ENCODE measurements at places on chromosomes 3 and 15. TPM values are rescaled to one million over a fixed set of nuclear protein-coding genes. Genes with fewer than 3 reads are reported as not detected.

DNA sequence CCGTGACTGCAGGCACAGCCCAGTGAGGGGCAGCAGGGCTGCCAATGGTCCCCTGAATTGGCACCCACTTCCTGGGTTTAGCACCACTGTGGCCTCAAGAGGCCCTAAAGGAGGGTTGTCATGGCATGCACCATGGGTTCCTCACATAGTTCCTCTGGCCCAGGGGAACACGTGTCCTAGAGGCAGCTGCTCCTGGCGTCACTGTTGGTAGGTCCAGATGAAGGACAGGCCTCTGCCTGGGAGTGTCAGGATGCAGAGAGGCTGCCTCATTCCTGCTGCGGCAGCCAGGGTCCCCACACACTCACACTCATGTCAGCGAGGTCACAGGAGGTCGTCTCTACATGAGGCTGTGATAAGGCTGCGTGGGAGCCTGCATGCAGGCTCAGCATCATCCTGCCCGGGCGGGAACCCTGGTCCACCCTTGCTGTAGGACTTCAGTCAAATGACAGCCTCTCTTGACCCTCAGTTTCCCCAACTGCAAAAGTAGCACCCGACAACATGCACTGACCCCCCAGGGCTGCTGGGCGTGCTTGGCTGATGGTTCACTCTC lies 26.1 kb upstream of the SFMBT1 start:
- peak overlapping the region; percentile 73 for H3K4me3 ChIP-seq
- DNase-seq, result peak; percentile 3
- H3K27ac ChIP-seq, result peak overlapping the region; percentile 79
- no peaks in the 10 kb centered on the region for H3K27me3 ChIP-seq
- peaks cover 19% of the 10 kb centered on the region for H3K4me1 ChIP-seq
- no peaks in the 10 kb centered on the region for H3K36me3 ChIP-seq

- H3K27me3 ChIP-seq, result no peaks in the 10 kb centered on the region
- DNase-seq, result no peak
- no peak overlapping the region for H3K4me3 ChIP-seq
- H3K27ac ChIP-seq, result peak overlapping the region; percentile 49
- H3K4me1 ChIP-seq, result peaks cover 27% of the 10 kb centered on the region
- H3K36me3 ChIP-seq, result no peaks in the 10 kb centered on the region
Measured at GRCh38 chr3:4986175-4986781, 7.0 kb downstream of the BHLHE40 start.

DNA sequence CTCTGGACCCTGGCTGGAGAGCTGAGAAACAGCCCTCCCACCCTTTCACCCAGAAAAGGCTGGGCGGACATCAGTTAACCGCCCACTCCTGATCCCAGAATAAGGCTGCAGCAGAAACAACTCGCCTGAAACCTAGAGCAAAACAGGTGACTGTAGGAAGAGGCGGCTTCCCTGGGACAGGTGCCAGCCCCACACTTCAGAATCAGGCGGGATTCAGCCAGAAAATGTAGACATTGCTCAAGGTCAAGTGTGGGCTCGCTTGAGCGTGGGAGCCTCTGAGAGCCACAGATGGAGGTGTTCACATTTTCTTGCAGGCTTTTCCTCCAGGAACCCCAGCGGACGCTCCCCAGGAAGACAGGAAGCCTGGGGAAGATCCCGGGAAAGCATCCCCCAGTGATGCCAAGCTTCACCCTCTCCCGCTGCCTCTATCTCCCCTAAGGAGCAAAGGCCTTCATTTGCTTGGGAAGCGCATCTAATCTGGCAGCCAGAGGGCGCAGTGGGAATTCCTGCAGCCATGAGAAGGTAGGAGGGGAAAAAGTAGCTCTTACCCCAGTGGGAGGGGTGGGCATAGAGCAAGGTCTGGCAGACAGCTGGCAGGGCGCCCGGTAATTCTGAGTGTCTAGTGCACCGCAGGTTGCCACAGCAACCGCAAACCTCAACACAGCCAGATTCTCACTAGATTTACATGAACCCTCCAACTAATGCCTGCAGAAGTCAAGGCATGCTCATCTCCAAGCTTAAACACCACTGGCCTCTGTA lies 77.7 kb downstream of the OCA2 start:
- H3K36me3 ChIP-seq, result no peaks in the 10 kb centered on the region
- no peak overlapping the region for H3K27ac ChIP-seq
- DNase-seq, result no peak
- no peaks in the 10 kb centered on the region for H3K4me1 ChIP-seq
- H3K4me3 ChIP-seq, result no peak overlapping the region

- peak overlapping the region; percentile 81 for H3K4me3 ChIP-seq
- H3K36me3 ChIP-seq, result no peaks in the 10 kb centered on the region
- no peaks in the 10 kb centered on the region for H3K27me3 ChIP-seq
- H3K4me1 ChIP-seq, result peaks cover 66% of the 10 kb centered on the region
- H3K27ac ChIP-seq, result peak overlapping the region; percentile 93
- DNase-seq, result peak; percentile 30
Measured at GRCh38 chr3:45993421-45994027, 2.1 kb downstream of the FYCO1 start.

DNA sequence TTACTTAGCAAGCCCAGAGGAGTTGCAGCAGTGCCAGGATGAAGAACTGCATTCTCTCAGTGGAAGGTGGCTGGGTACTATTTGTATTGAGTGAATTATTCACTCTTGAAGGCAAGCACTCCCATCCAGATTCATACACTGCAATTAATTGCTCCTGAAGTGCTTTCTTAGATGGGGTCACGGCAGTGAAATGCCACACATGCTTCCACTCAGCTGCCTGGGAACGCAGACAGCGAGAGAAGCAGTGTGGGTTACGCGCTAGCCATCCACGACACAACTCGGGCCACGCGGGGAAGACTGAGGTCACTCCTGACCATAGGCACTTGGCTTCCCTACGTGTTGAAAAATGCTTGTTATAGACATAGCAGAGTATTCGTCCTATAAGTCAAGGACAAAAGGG lies 30.8 kb upstream of the LMCD1 start:
- no peaks in the 10 kb centered on the region for H3K36me3 ChIP-seq
- no peak overlapping the region for H3K27ac ChIP-seq
- no peaks in the 10 kb centered on the region for H3K4me1 ChIP-seq
- H3K27me3 ChIP-seq, result no peaks in the 10 kb centered on the region
- DNase-seq, result no peak

GRCh38 chr15:79184465-79184892 lies 93.9 kb upstream of the RASGRF1 start:
- H3K36me3 ChIP-seq, result no peaks in the 10 kb centered on the region
- H3K27me3 ChIP-seq, result no peaks in the 10 kb centered on the region
- peak; percentile 35 for DNase-seq
- H3K4me1 ChIP-seq, result no peaks in the 10 kb centered on the region

DNA sequence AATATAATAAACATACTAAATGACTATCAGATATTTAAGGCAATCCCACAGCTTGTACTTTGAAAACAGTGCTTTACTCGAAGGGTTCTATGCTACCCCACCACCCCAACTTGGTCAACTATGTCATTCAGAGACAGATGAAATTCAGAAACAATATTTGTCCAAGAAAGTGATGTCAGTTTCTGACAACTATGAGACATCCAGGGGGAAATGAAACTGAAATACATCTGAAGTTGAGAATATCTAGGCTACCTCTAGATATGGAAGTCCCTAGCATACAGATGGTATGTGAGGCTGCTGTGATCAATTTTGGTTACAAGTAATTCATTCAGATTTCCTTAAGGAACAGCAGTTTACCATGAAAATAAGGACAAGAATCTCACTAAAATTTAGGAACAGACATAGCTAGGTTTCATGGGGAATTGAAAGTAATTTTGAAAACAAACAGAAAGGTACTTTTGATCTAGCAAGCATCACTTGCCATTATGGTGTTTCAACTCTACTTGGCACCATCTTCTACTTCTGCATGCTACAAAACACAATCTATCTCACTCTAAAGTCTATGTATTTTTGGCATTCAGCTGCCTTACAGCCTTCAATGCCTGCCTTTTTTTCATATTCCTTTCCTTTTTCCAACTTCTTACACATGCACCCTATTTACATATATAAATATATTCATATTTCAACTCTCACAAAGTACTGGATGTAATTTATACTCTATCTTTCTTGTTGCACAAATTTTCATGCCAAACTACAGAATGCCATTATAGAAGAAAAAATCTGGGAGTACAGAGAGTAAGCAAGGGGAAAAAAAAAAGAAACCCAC lies 21.7 kb downstream of the ATG3 start:
- H3K4me1 ChIP-seq, result peaks cover 7% of the 10 kb centered on the region
- H3K36me3 ChIP-seq, result peaks cover 64% of the 10 kb centered on the region

GRCh38 chr3:127610105-127610504 lies 11.9 kb downstream of the MCM2 start:
- H3K4me1 ChIP-seq, result no peaks in the 10 kb centered on the region
- H3K36me3 ChIP-seq, result peaks cover 16% of the 10 kb centered on the region
- H3K4me3 ChIP-seq, result no peak overlapping the region
- H3K27ac ChIP-seq, result no peak overlapping the region

DNA sequence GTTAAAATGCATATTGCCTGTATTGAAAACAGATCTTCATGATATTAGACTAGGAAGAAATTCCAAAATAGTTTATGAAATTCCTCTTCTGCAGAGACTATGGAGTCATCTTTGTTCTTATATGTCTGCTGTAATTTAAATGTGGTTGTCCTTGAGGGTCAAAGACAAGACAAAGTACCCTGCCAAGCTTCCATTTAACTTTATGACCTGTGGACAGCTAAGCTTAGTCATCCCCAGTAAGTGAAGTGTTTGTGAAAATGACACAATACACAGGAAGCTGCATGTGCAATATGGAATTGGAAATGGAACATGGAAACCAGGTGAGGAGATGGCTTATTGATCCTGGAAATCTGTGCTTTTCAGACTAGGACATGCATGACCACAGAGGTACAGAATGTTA lies 68.5 kb upstream of the GBE1 start:
- no peaks in the 10 kb centered on the region for H3K4me1 ChIP-seq
- no peaks in the 10 kb centered on the region for H3K36me3 ChIP-seq
- no peak overlapping the region for H3K4me3 ChIP-seq
- DNase-seq, result no peak
- no peak overlapping the region for H3K27ac ChIP-seq

GRCh38 chr3:100766069-100766468 lies 56.8 kb downstream of the TFG start:
- no peaks in the 10 kb centered on the region for H3K4me1 ChIP-seq
- no peaks in the 10 kb centered on the region for H3K36me3 ChIP-seq
- no peak overlapping the region for H3K4me3 ChIP-seq
- no peak for DNase-seq
- H3K27me3 ChIP-seq, result no peaks in the 10 kb centered on the region

- no peak overlapping the region for H3K4me3 ChIP-seq
- no peaks in the 10 kb centered on the region for H3K4me1 ChIP-seq
- H3K27me3 ChIP-seq, result no peaks in the 10 kb centered on the region
- H3K27ac ChIP-seq, result no peak overlapping the region
- no peaks in the 10 kb centered on the region for H3K36me3 ChIP-seq
Measured at GRCh38 chr3:116127464-116127863, 317.8 kb downstream of the LSAMP start.

GRCh38 chr15:74726774-74727164 lies 1.4 kb upstream of the CYP1A1 start:
- H3K4me1 ChIP-seq, result peaks cover 11% of the 10 kb centered on the region
- H3K4me3 ChIP-seq, result peak overlapping the region; percentile 19
- DNase-seq, result peak; percentile 72
- no peak overlapping the region for H3K27ac ChIP-seq

- H3K27ac ChIP-seq, result no peak overlapping the region
- H3K27me3 ChIP-seq, result no peaks in the 10 kb centered on the region
- no peak overlapping the region for H3K4me3 ChIP-seq
- no peak for DNase-seq
- H3K36me3 ChIP-seq, result no peaks in the 10 kb centered on the region
Measured at GRCh38 chr3:12194209-12194608, 35.5 kb upstream of the TIMP4 start.

DNA sequence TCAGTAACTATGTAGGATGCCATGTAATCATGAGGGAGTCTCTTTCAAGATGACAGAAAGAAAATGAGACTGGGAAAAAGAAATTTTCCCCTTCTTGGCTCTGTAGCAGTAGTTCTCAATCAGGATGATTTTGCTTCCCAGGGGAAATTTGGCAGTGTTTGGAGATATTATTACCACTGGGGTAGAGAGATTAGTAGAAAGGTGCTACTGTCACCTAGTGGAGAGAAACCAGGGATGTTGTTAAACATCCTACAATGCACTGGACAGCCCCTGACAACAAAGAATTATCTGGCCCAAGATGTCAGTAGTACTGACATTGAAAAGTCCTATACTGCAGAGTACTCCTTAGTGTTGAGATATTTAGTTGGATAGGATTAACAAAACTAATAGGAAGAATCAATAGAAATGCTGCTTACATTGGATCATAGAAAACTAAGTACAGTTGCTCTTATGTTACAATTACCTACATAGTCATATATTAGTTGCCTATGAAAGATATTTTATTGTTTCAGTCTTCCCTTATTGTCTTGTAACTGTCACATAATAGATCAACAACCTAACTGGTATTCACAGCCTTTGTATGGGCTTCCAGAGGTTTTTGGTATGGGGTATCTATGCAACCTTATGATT lies 433.3 kb downstream of the RAP2B start:
- H3K36me3 ChIP-seq, result no peaks in the 10 kb centered on the region
- H3K4me3 ChIP-seq, result no peak overlapping the region
- H3K27me3 ChIP-seq, result no peaks in the 10 kb centered on the region
- peak; percentile 4 for DNase-seq
- no peaks in the 10 kb centered on the region for H3K4me1 ChIP-seq

DNA sequence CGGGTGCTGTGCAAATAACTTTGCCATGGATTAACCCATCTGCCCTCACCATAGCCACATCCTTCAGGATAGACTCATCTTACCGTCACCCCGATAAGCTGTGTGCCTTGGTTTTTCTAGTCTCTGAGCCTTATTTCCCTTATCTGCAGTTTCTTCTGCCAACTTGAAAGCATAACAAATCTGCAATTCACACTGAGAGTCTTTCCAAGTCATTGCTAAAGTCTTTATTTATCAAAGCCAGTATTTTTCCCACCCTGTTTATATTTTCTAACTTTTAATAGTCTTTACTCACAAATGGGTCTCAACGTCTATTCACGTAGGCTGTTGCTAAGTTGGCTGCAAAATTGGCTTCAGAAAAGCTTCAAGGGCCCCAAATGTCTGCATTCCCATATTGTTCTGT lies 61.6 kb upstream of the SUCLG2 start:
- H3K27ac ChIP-seq, result no peak overlapping the region
- H3K36me3 ChIP-seq, result no peaks in the 10 kb centered on the region
- H3K4me3 ChIP-seq, result no peak overlapping the region
- no peaks in the 10 kb centered on the region for H3K4me1 ChIP-seq
- no peak for DNase-seq
- no peaks in the 10 kb centered on the region for H3K27me3 ChIP-seq

GRCh38 chr3:191217301-191217700 lies 18.3 kb downstream of the OSTN start:
- DNase-seq, result no peak
- H3K4me3 ChIP-seq, result no peak overlapping the region
- no peak overlapping the region for H3K27ac ChIP-seq
- H3K27me3 ChIP-seq, result no peaks in the 10 kb centered on the region

- peaks cover 46% of the 10 kb centered on the region for H3K4me1 ChIP-seq
- peak overlapping the region; percentile 7 for H3K4me3 ChIP-seq
- no peak for DNase-seq
- H3K27me3 ChIP-seq, result no peaks in the 10 kb centered on the region
- no peak overlapping the region for H3K27ac ChIP-seq
Measured at GRCh38 chr15:85412066-85412465, 31.7 kb downstream of the AKAP13 start.

- no peaks in the 10 kb centered on the region for H3K4me1 ChIP-seq
- no peak for DNase-seq
- no peaks in the 10 kb centered on the region for H3K27me3 ChIP-seq
Measured at GRCh38 chr15:69325456-69325971, 26.8 kb downstream of the PAQR5 start.

Gene XYLB
- total RNA-seq, result 5.6 TPM

Gene ALDH1A3
- total RNA-seq, result not detected

Gene CHDH
- total RNA-seq, result 4.3 TPM

Gene CFAP100
- total RNA-seq, result not detected

Gene CCR8
- 87.2 TPM for total RNA-seq

Gene STAB1
- total RNA-seq, result 0.42 TPM

Gene HCN4
- not detected for total RNA-seq

Gene ATP13A4
- 1.6 TPM for total RNA-seq

Gene HHATL
- total RNA-seq, result not detected

Gene ROPN1
- not detected for total RNA-seq

Gene MYEF2
- 19.0 TPM for total RNA-seq

Data from CD4-positive, CD25-positive, alpha-beta regulatory T cell (primary cell).